CD8-positive, alpha-beta T cell (primary cell): ENCODE measurements at places on chromosomes 7 and 10. TPM values are rescaled to one million over a fixed set of nuclear protein-coding genes. Genes with fewer than 3 reads are reported as not detected.

NXPH1 gene
- not detected for total RNA-seq

THSD7A gene
- not detected for total RNA-seq

ASIC3 gene
- 8.6 TPM for total RNA-seq

MYPN gene
- total RNA-seq = not detected

KLF14 gene
- total RNA-seq = not detected

TMEM229A gene
- total RNA-seq = not detected

LYZL2 gene
- total RNA-seq = not detected

TAS2R41 gene
- not detected for total RNA-seq

MACC1 gene
- total RNA-seq = 0.14 TPM

KCNMA1 gene
- total RNA-seq = not detected

PDK4 gene
- not detected for total RNA-seq

GRID2IP gene
- 0.25 TPM for total RNA-seq

GNAI1 gene
- 0.30 TPM for total RNA-seq

ANKRD1 gene
- total RNA-seq = not detected

PON3 gene
- not detected for total RNA-seq
